Kidney tubule cell (primary cell): ENCODE measurements at places on chromosomes 11 and 22.

DNA sequence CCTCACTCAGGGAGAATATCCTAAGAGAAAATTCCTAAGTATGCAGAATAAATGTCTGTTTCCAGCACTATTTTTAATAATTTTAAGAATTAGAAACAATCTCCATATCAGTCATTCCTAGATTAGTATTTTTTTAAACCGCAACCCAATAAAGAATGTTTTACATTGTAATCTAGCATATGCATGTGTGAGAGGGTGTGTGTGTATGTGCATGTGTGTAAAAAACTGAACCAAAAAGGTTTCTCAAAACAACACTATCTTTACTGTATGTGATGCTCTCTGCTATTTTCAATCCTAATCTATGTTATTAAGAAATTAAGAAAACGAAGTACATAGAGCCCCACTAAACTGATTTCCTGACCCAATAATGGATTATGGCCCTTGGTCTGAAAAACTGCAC, 90.6 kb upstream of the AKIP1 start:
- DNase-seq, result no peak

GRCh38 chr11:65713212-65713969, 1.3 kb downstream of the KAT5 start:
- no peak for DNase-seq

GRCh38 chr22:29780220-29780619, 13.1 kb downstream of the UQCR10 start:
- no peak for DNase-seq

- no peak for DNase-seq
Observed at GRCh38 chr22:46057246-46058090, 80.5 kb upstream of the WNT7B start.

DNA sequence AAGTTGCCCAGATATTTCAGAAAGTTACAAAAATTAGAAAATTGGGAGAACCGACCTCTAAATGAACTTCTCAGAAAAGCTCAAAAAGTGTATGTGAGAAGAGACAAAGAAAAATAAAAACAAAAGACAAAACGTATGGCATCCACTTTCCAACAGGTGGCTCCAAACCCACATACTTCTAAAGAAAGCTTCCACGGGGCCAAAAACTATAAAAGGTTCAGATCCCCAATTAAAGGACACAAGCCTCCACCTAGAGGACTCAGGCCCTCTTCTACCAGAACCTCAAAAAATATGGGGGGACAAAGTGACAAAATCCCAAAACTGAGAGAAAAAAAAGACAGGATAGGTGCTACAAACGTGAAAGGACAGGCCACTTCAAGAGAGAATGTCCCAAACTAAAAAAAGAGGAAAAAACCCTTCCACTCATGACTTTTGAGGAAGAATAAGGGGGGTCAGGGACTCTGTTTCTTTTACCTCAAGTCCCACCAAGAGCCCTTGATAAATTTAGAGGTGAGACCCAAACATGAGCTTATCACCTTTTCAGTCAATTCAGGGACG, 8.8 kb downstream of the SCGB2A1 start:
- DNase-seq, result peak; percentile 36

DNA sequence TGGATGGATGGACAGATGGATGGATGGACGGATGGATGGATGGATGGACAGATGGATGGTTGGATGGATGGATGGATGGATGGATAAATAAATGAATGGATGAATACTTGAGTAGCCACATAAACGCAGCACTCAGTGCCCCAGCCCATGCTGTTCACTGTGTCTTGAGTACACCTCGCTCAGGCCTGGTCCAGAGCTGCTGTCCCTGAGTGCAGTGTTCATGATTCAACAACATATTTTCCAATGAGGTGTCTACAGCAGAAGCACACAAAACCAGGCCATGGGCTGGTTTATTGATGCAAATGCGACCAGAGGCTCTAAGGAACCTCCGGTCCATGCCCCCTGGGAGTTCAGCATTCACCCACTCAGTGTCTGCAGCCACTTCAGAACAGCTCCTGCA, 584.3 kb downstream of the BRD1 start:
- no peak for DNase-seq

- peak; percentile 69 for DNase-seq
Observed at GRCh38 chr11:115439385-115439784, 64.8 kb downstream of the CADM1 start.

GRCh38 chr22:35275580-35275979, 18.3 kb downstream of the HMGXB4 start:
- DNase-seq, result peak; percentile 82
